Stimulated activated CD4-positive, alpha-beta T cell treated with anti-CD3 and anti-CD28 coated beads, Interleukin-2, amount 100 ng/mL, for 4 hours (primary cell): ENCODE measurements at places on chromosomes 7 and 10.

GRCh38 chr7:81298951-81299666, 380.3 kb upstream of the SEMA3C start:
- no peak for DNase-seq

DNA sequence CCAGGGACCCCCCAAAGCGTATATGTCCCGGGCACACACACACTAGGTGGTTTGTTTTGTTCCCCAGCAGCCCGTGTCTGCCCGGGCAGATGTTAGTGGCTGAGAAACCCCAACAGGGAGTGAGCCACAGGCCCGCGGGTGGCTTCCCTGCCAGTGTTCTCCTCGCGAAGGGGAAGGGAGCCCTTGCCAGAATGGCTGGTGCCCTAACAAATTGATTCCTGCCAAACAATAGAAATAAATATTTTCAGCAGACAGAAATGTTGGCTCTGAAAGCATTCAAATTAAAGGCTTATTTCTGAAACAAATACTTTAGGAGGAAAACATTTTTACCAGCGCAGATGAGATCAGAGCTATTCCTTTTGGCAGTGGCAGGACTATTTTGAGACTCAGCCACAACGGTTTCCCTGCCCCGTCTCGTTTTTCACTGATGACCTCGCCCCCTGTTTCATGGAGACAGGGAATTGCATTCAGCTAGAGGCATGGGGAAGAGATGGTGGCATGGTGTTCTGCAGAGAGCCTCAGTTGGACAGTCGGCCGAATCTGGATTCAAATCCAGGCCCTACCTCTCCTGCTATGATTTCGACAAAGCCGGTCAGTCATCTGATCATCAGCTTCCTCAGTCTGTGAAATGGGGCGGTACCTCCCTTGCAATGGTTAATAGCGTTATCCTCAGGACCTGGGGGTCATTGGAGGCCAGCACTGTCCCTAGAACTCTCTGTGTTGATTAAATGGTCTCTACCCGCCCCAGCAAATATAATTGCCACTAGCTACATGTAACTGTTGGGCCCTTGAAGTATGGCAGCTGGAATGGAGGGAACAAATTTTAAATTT, 84.5 kb downstream of the CUX1 start:
- no peak for DNase-seq

- DNase-seq, result no peak
Observed at GRCh38 chr7:143896667-143897066, 5.3 kb downstream of the TCAF1 start.

DNA sequence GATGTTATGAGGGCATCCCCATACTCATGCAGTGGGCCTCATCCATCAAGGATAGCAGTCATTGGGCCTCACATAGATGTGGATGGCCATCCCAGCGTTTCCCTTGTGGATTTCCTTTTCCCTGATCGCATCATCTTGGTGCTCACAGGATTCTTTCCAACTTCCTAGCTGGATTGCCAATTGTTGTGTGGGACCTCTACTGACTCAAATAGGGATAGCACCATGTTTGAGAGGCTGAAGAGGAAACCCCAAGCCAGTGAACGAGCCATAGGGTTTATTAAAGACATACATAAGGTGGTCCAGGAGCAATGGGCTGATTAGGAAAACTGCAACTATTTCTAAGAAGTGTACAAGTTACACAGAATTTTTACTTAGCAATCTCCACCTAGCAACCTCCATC, 21.8 kb downstream of the ASZ1 start:
- DNase-seq, result no peak

DNA sequence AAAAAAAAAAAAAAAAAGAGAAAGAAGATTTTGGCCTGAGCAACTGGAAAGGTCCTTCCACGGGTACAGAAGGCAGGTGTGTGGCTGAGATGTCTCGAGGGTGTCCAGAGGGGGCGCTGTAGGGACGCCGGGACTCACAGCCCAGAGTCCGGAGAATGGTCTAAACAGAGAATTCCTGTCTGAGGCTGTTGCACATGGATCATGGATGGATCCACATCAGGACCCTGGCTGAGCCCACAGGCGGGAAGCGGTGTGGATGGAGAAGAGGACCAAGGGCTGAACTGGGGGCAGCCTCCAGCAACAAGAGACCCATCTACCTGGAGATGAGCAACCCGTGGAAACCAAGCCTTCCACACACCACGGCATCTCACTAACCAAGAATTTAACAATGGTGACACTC, 55.0 kb downstream of the PKD1L1 start:
- DNase-seq, result no peak

GRCh38 chr7:96182424-96183158, 139.3 kb downstream of the SLC25A13 start:
- DNase-seq, result no peak

DNA sequence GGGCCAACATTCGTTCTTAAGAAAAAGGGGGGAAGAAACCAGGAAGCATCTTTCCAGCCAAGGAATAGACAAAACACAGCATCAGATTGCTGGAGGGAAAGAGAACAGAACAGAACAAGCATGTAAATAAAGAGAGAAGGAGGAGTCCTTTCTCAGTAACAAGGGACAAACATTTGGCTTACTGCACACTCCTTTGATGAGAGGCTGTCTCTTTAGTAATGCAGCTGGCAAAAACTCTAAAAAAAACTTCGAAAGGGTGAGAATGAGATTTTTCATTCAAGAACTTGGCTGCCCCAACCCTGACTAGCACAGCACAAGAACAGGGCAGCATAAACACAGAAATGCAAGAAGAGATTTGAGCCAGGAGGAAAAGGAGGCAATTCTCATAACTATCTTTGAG, 38.9 kb upstream of the IL6 start:
- no peak for DNase-seq

- DNase-seq, result no peak
Observed at GRCh38 chr10:80603516-80603915, 65.8 kb downstream of the SH2D4B start.

GRCh38 chr7:105614341-105614840, 33.1 kb upstream of the EFCAB10 start:
- no peak for DNase-seq

DNA sequence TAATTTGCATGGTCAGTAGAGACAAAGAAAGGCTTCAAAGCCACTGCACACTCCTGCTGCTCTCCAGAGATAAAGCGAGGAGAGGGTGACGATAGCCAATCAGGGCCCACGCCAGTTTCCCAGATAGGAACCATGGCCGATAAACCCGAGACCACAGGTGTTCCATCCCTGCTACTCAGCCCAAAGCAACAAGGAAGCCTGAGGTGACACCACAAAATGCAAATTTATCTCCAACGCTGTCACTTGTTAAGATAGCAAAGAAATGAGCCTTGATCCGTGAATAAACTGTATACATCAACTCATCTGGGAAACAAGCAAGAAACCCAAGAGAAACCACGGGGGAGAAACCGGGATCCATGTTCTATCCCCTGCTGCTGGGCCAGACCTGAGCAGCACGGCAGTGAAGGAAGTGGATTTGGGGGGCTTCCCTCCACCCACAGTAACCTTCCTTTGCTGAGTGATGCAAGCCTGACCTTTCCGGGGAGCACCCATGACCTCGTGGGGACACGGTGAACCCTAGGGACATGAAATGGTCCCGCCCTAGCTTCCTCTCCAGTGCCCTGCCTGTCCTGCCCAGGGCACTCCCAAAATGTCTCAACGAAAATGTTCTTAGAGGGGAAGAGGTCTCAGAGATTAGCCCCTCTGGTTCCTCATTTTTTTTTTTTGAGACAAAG, 164.6 kb downstream of the PTPRN2 start:
- DNase-seq, result no peak

GRCh38 chr7:4067476-4067760, 614.7 kb upstream of the FOXK1 start:
- no peak for DNase-seq

- no peak for DNase-seq
Observed at GRCh38 chr7:54888067-54888733, 129.2 kb upstream of the SEC61G start.

GRCh38 chr10:3424111-3424851, 251.7 kb upstream of the PITRM1 start:
- DNase-seq, result no peak

DNA sequence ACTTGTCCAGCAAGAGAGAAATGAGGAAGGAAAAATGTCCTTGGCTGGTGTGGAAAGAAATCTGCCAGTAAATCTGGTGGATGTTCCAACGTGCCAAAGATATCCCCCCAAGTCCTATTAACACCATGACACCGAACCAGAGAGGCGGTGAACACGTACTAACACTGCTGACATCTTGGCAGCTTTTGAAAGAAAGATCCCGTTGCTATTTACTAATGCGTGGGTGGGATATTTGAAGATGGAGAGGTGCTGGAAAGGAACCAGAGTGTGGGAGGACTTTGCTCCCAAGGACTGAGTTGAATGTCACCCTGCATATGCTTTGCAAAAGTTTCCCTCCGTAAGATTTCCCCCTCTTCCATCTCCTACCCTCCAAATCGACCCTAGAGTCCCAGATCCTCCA, 7.9 kb downstream of the CCDC3 start:
- no peak for DNase-seq

DNA sequence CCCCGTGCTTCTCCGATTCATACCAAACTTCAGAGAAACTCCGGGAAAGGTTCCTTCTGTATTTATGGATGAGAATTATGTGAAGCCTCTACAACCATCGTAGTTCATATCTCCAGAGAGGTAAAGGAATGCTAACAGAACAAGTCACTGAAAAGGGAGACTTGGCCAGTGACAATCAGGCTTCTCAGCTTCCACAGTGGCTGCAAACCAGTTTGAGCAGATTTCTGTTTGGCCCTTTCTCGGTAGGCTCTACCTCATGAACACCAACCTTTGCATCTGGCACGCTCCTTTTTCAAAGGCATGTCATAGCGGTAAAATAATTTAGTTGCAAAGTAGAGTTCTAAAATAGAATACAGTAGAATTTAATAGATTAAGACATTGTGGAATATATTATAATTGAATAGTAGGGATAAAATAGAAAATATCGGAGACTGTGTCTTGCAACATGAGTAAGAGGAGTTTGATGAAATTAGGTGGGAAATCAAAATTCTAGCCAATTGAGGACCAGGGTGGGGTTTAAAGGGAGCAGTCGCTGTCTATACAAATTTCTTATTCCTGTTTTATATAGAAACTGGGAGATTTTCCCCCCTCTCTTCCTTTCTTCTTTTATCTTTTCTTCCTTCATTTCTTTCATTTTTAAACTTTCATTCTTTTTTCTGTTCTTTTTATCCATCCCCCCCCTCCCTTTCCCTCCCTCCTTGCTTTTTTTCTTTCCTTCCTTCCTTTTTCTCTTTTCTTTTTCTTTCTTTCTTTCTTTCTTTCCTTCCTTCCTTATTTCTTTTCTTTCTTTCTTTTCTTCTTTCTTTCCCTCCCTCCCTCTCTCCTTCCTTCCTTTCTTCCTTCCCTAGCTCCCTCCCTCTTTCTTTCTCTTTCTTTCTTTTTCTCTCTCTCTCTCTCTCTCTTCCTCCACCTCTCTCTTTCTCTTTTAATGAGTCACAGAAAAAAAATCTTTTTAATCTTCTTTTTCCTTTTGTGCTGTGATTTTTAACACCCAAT, 161.5 kb upstream of the KLF6 start:
- no peak for DNase-seq

- no peak for DNase-seq
Observed at GRCh38 chr10:71705582-71705981, 14.0 kb downstream of the C10orf105 start.

DNA sequence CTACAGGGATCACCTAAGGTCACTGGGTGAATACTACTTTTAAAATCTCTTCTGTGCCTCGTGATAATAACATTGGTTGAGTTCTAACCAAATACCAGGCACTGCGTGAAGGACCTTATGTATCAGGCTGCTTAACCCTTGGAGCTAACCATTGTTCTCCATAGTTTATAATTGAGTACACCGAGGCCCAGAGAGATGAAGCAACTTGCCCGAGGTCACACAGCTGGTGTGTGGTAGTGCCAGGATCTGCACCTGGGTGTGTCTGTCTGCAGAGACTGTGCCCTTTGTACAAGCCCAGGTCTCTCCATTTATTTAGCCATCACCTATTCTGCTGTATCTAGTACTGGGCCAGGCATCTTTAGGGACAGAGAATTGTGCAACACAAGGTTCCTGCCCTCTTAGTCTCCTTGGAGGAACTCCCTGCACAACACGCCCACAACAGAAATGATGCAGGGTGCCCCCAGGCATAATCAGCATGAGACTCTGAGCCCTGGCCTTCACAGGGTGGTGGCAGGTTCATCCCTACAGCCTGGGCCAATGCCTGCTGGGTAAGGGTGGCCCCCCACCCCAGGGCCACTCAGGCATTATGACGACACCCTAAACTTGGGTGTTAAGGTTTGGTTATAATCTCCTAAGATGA, 31.5 kb downstream of the UNC5B start:
- DNase-seq, result no peak

GRCh38 chr10:19993714-19994315, 177.6 kb downstream of the PLXDC2 start:
- no peak for DNase-seq
